Left renal cortex interstitium (tissue), 4 donors: ENCODE measurements at places on chromosomes 7 and 10.

GRCh38 chr7:143040209-143040715 lies 11.9 kb upstream of the OR6V1 start:
- no peak for DNase-seq

GRCh38 chr10:33674986-33675599 lies 340.6 kb upstream of the NRP1 start:
- no peak for DNase-seq

GRCh38 chr10:96958071-96958470 lies 126.0 kb downstream of the LCOR start:
- no peak for DNase-seq

DNA sequence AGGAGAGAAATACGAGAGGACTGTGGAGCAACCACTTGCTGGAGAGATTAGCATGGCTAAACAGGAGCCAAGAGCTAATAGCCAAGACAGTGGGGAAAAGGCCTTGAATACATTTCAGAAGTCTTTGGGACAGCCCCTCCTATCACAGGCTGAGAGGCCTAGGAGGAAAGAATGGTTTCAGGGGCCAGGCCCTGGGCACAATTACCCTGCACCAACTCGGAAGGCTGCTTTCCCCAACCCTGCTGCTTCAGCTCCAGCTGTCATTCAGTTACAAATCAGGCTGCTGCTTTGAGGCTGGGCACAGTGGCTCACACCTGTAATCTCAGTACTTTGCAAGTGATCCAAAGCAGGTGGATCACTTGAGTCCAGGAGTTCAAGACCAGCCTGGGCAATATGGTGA lies 32.0 kb upstream of the SLC35G1 start:
- no peak for DNase-seq

DNA sequence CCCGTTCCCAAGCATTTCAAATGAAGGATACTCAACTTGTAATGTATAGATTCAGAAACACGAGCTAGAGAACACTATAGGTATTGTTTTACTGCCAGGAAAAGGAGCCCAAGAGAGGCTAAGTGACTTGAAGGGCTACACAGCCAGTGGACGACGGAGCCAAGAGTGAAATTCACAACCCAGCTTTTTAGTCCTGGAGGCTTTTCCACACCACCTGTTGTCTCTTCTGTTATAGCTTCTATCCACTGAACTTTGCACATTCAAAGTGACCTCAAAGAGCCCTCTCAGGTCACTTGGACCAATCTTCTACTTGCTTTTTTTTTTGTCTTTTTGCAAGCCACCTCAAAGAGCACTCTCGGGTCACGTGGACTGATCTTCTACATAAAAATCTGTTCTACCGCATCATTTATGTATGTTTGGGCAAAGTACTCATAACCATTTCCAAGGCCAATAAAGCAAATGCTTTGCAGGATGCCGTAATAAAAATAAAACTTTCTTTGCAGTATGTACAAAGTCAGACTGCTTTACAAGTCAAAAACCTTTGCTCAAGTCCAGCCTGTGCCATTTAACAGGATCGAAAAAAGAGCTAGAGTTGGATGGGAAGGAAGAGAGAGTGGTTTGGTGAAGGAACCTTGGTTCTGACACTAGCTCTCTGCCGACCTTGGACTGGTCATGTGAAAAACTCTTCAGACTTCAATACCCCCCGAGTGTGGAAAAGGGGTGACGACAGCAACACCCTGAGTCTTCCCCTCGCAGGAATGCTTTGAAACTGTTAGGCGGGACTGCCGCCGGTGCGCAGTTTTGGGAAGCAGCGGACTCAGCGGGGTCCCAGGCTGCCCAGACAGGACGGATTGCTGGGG lies 821 bp downstream of the SLC35B4 start:
- DNase-seq: no peak

- DNase-seq: no peak
Measured at GRCh38 chr10:113853578-113854012, 287 bp downstream of the DCLRE1A start.

GRCh38 chr7:127396184-127396583 lies 3.7 kb upstream of the ZNF800 start:
- DNase-seq: no peak

DNA sequence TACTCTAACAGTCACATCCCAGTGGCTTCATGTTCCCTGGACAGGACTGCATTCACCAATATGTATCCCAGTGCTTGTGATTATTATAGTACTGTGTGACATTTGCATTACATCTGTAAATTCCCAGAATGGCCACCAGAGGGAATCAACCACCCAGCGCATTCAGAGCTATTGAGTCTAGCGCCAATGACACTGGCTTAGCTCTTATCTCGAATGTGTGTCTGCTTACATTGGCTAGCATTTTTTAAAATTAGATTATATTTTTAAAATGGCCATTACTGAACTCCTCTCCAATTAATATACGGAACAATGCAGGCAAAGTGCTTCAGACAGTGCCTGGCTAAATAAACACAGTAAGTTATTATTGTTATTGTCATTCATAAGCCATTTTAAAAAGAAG lies 36.3 kb downstream of the TRIL start:
- DNase-seq: no peak

DNA sequence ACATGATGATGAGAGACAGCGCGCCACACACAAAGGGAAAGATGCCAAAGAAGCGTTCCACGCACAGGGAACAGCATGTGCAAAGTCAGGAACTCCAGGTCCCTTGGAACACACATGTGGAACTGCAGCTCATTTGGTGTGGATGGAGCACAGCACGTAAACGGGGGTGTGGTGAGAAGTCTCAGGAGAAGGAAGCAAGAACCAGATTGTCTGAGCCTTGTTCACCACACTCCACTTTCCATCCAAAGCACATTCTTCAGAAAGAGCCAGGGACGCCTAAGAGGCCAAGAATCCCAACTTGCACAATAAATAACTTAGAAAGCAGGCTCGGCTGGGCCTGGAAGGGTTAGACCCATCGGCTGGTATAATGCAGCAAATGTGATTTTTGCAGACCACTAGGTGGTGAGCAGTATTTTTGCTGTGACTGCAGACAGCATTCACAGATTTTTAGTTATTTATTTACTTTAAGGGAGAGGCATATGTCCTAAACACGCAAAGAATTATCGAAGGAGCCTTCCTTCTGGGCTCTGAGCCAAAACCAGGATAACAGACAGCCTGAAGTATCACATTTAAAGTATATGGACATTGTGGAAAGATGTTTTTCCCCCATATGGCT lies 27.9 kb upstream of the ASCC1 start:
- peak; percentile 61 for DNase-seq

DNA sequence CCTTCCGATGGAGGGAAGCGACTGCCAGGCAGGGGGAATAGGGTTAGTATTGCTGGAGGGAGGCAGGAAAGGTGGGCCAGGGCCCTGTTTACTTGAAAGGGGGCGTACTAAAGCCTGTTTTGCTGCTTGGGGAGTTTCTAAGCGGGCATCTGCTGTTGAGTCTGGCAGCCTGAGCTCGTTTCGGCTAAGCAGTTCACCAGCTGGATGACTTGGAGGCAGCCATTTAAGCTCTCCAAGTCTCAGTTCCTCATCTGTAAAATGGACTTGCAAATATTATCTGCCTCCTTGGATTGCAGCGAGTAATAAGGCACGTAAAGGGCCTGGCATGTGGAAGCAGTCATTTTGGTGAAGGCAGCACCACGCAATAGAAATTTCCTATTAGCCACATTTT lies 44.0 kb downstream of the LDB3 start:
- no peak for DNase-seq

GRCh38 chr10:107444443-107444842 lies 279.9 kb upstream of the SORCS1 start:
- DNase-seq: no peak

DNA sequence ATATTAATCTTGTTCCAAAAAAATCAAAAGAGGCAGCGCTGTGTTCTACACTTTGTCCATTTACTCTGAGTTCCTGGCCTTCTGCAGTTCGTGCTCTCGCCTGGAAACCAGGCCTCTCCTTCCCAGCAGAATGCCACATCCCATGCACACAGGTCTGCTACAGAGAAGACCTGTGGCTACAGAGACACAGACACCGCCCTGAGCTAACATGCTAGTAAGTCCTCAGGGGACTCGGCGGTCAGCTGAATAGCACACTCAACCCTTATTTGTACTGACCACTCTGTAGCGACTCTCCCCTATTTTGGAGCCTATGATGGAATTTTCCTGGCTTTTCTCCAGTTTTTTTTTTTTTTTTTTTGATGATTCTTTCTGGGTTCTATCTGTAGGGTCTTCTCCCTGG lies 12.8 kb downstream of the CREB3L2 start:
- DNase-seq: no peak

- DNase-seq: no peak
Measured at GRCh38 chr7:17069146-17069545, 187.4 kb upstream of the AGR3 start.

DNA sequence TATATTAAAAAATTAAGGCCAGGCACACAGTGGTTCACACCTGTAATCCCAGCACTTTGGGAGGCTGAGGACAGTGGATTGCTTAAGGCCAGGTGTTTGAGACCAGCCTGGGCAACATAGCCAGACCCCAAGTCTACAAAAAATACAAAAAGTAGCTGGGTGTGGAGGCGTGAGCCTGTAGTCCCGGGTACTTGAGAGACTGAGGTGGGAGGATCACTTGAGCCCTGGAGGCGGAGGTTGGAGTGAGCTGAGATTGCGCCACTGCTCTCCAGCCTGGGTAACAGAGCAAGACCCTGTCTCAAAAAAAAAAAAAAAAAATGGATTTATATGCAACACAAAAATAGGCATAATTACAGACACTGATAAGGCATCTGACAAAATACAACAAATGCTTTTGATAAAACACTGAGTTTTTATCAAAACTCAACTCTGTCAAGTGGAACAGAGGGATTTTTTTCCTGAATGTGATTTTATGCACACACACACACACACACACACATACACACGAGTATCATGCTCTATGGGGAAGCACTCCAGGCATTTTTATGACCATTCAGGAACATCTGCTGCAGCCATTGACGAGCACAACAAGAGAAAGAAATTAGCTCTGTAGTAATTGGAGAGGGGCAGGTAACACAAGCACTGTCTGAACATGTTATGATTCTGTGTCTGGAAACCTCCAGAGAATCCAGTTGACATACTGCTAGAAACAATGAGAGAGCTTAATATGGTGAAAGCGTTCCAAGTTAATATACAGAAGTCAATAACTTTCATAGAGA lies 193.1 kb downstream of the WDR37 start:
- no peak for DNase-seq

DNA sequence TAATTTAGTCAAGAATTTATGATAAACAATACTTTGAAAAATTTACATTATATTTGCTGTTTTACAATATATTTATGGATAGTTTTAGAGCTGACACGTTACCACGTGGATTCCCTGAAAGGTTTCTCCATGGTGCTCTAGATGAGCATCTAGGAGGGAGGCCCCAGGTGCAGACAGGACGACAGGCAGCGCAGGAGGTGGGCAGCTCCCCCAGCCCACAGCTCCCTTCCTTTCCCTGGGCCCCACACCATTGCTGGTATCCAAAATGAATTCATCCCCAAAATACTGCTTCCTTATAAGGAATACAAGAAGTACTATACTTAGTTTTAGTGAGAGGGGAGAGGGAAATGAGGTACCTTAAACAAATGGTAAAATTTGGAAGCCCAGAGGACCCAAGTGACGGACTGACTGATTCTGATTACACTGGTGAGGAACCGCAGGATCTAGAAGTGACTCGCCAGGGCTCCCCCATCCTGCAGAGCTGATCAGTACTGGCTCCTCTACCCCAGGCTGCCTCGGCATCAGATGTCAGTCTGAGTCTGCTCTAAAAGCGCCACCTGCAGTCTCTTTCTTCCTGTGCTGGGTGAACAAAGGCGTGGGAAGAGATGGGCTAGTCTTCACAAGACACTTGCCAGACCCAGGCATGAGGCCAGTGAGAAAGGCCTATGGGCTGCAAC lies 89.2 kb downstream of the DLG5 start:
- DNase-seq: no peak

GRCh38 chr10:35459449-35459847 lies 123.1 kb downstream of the CCNY start:
- no peak for DNase-seq

- DNase-seq: no peak
Measured at GRCh38 chr10:73997461-73997786, 492 bp upstream of the VCL start.

- DNase-seq: no peak
Measured at GRCh38 chr10:78867555-78867939, 201.2 kb upstream of the ZMIZ1 start.

DNA sequence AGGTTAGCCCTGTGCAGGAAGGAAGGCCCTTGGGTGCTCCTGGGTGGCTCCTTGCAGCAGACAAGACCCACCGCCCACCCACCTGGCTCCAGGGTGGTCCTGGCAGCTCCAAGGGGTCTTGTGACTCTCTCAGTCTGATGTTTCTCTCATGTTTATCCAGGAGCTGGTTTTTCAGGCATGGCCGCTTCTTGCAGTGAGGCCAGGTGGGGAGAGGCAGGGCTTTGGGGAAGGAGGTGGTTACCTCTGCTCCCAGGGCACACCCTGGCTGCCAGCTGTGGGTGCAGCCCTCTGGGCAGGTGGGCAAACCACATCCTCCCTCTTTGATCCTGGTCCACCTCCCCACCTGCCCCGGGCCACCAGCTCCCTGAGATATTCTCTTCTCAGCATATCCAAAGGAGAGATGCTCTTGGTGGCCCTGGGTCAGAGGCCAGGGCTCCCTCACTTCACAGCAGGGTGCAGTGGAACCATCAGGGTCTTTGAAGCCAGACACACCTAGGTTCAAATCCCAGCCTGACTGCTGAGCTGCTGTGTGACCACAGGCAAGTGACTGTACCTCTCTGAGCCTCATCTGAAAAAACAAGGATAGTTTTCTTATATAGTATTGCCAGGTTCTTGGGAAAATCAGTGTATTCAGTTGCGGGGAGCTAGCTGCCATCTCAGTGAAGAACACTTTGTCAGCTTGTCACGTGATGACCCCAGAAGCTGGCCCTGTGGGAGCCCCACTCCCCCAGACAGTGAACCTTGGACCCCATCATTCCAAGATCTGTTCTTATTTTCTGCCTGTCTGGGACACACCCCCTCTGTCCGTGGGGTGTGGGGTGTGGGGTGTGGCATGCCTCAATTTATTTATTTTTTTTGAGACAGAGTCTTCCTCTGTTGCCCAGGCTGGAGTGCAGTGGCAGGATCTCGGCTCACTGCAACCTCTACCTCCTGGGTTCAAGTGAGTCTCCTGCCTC lies 11.5 kb downstream of the GTF2IRD1 start:
- no peak for DNase-seq
